Suprapubic skin (tissue), 4 donors: ENCODE measurements at places on chromosomes 6 and 20. TPM values are rescaled to one million over a fixed set of nuclear protein-coding genes. Genes with fewer than 3 reads are reported as not detected.

GRCh38 chr6:136614350-136614749, 64.1 kb upstream of the MAP7 start:
- no peak for DNase-seq

DNA sequence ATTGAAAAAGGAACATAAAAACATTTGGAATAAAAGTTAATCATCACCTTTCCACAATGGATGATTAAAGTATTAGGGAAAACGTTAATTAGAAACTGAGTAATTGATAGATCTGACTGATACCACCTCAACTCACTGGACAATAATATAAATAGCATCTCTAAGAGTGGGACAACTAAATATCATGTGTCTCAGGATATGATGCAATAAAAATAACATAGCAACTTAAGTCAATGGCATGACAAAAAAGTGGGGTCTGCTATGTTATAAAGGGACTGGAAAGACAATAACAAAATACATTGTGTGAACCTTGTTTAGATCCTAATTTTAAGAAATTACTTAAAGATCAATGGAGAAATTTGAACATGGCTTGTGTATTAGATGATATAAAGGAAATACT, 10.3 kb downstream of the OR12D1 start:
- no peak for DNase-seq

DNA sequence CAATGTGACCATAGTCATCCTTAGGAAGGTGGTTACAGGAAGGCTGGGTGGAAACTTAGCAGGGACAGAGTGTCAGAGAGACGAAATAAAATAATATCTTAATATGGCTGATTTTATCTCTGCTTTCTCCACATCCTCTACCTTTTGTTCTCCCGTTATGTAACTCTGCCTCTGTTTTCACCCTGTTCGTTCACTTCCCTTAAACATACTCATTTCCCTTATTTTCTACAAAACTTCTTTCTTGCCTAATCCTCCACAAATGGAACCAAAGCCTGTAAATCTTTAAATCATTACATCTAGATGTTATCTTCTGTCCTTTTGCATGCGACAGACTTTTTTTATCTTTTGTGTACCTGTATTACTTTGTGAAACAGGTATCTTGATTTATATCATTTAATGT, 23.3 kb upstream of the CRIP3 start:
- DNase-seq, result no peak

GRCh38 chr6:160027076-160027475, 58.2 kb downstream of the IGF2R start:
- peak; percentile 78 for DNase-seq

GRCh38 chr20:62732031-62732760, 23.6 kb downstream of the NTSR1 start:
- DNase-seq, result no peak

Gene B3GAT2
- not detected for total RNA-seq
